ENCODE measurements at places on chromosomes 1 and 21.

GRCh38 chr1:246434335-246434734 lies 72.7 kb downstream of the SMYD3 start:
- DNase-seq = no peak

- DNase-seq = no peak
Measured at GRCh38 chr1:5513846-5514526, 478.2 kb downstream of the NPHP4 start.

DNA sequence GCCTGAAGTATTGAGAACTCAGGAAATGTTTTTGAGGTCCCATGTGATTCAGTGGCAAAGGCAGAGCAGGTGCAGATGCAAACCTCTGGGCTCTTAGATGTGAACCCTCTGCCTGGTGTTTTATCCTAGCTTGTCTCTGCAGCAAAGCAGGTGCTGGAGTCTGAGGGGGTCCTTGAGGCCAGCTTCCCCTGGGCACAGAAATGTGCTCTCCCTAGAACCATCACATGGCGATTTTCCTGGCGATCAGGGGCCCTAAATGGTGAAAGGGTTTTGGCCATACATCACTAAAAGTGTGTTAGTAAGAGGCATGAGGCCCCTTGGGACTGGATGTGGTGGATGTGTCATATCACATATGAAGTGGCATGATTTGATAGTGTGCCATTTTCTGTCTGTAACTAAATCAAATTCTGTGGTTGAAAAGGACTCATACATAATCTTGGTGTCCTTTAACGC lies 144.8 kb downstream of the ST6GALNAC3 start:
- peak; percentile 55 for DNase-seq

DNA sequence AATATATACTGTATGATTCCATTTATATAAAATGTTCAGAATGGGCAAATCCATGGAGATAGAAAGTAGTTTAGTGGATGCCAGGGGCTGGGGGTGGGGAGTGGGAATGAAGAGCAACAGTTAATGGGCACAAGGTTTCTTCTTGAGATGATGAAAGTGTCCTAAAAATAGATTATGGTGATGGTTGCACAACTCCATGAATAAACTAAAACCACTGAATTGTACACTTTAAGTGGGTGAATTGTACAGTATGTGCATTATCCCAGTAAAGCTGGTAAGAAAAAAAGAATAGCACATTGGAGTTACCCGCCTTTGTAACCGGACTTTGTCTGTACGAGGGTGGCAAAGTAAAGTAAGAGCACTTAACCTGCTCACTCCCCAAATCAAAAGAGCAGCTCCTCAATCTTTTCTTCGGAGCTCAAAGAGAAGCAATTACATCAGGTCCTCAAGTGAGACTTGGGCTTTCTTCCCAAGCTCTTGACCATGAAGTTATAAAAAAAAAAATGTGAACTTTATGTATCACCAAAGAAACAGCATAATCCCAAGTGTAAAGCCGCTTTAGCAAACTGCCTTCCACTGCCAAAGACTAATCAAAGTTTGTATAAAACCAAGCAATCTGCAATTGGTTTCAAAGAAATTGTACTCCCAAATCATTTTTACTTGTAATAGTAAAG lies 32.1 kb downstream of the ALDH9A1 start:
- DNase-seq = no peak

DNA sequence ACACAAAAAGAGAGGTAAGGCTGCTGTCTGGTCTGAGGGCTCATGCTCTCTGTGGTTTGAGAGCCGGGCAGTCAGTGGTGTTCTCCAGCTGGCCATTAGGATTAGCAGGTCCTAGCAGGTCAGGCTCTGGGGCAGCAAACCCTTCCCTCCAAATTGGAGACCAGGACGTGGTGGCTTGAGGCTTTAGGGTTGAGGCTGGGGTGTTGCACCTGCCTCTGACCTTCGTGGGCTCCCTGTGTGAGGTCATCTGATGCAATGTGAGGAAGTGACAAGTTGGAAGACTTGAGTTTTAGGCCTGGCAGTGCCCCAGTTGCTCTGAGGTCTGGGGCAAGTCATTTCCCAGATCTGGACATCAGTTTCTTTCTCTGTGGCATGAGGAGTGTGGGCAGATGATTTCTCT lies 24.4 kb downstream of the SZRD1 start:
- DNase-seq = no peak

- DNase-seq = no peak
Measured at GRCh38 chr1:168431882-168432281, 111.9 kb downstream of the XCL2 start.

DNA sequence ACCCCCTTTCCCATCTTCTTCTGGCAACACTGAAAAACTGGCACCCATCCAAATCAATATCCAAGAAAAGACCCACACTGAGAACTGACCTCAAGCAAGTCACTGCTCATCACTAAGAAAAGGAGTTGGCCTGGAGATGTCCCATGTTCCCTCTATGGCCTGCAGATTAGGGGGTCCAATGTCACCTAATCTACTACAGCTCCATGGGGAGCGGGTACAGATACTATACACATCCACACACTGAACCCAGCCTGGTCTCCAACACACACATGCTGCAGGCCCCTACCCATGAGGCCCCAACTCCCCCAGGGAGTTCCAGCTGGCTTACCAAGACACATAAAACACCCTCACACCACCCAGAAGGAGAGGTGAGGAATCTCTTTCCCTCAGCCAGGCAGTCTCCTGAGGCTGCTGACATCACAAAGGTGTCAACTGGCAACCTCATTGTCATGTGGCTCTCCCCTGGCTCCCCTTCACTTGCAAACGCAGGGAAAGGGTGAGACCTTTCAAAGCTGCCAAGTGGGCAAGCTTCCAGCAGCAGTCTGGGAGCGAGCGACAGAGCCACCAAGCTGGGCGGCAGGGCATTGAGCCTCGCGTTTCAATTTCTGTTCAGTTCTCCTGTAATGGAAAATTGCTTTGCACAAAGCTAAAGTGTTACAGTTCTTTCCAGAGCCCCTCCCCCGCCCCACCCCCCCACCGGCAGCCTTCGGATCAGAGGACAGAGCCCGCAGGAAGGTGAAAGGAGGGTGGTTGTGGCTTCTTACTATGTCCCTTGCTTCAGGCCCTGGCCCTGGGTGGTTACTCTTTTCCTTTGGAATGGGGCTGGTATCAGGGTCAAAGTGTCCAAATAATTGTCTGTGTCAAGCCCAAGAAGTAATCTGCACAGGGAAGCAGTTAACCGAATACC lies at the start of gene LRRC52:
TSS of gene LRRC52 (plus strand) at position 469 of the 907 bp plus-strand sequence. CDS start at position 766, 297 bp downstream.
- DNase-seq = no peak

DNA sequence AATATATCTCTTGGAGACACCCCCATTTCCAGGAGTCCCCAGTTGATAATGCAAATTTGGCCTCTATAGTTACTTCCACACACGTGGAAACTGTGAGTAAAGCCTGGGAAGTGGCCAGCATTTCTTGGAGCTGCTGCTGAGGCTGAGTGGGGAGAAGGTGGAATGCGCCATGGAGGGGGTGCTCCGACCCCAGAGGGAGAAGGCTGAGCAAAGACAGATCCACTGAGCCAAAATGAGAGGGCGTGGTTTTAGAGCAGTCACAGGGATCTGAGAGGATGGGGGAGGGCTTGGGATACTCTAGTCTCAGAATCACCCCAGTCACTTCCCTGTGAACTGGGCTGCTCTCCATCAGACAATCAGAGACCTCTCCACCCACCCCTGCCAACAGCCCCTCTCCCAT lies 38.7 kb downstream of the TRIM62 start:
- DNase-seq = no peak

GRCh38 chr1:15443281-15443680 lies 5.0 kb downstream of the CTRC start:
- DNase-seq = no peak

GRCh38 chr1:11848373-11848700 lies 754 bp upstream of the NPPA start:
- no peak for DNase-seq

DNA sequence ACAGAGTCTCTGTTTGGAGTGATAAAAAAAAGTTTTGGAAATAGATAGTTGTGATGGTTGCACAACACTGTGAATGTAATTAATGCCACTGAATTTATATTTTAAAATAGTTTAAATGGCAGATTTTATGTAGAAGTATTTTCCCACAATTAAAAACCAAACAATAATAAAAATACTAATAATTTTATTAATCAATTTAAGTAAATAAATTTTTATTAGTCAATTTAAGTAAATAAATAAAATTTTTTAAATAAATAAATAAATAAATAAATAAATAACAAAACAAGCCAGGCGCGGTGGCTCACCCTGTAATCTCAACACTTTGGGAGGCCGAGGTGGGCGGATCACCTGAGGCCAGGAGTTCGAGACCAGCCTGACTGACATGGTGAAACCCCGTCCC lies 4.9 kb upstream of the KDF1 start:
- no peak for DNase-seq

- DNase-seq = no peak
Measured at GRCh38 chr1:91647061-91647460, 146.4 kb downstream of the CDC7 start.

DNA sequence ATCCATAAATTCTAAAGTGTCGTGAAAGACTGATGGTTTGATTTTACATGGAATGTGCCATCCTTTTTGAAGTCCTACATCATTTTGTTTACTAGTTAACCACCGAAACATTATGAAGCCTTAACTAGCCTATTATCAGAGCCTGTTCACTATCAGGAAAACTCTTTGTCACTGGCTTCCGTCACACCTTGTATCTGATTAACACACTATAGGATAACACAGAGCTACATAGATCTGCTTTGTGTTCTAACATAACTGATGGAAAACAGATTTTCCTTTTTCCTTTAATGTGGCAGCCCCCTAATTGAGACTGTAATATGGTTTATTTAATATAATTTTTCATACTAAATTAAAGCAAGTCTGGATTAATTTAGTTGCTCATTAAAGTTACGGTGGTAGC lies 74.5 kb upstream of the SCYL3 start:
- no peak for DNase-seq

- DNase-seq = no peak
Measured at GRCh38 chr1:69994241-69994640, 211.1 kb downstream of the LRRC40 start.

DNA sequence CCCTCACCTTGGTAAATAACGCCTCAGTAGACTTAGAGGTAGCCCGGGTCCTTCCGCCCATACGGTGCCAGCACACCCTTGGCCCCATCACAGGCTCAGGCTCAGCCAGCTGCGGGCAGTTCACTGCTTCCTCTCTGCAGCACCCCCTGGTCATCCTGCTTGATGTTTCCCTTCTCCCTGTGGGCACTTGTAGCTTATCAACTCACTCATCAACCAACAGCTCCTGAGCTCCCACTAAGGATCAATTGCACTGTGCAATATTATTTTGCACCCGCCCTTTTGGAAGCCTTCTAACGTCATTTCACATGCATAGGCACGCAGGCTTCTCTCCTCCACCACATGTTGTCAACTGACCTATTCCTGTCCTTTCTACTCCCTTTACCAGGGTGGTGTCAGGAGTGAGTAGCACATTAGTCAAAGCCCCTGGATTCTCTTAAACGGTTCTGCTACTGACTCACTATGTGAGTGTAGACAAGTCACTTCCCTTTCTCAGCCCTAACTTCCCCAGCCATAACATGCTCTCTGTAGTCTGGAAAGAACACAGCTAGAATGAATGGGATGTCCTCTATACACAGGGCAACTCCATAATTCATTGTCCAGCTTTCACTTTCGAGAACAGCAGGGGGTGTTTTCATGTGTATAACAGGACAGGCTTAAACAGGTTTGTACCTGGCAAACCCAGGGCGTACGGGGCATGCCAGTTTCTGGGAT lies 47.1 kb upstream of the IRF2BP2 start:
- peak; percentile 22 for DNase-seq

GRCh38 chr1:75861831-75862230 lies 65.1 kb downstream of the MSH4 start:
- DNase-seq = no peak

DNA sequence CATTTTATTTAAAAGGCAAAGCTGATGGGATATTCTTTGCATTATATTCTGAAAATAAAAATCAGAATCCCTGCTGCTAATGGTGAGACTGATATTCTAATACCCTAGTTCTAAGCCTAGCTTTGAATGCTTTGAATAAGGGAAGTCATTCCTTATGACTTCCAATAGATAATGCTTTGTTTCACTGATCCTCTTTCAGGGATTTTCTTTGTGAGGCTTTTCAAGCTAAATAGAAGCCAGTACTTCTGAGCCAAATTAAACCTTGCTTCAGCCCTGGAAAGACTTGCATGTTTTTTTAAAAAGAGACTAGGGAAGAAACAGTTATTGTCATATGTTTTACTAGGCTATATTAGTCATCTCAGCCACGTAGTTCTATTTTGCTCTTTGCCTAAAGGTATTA lies 68.5 kb upstream of the CACYBP start:
- DNase-seq = no peak

GRCh38 chr1:73907051-73907450 lies 290.9 kb downstream of the LRRIQ3 start:
- no peak for DNase-seq

GRCh38 chr1:30172299-30172694 lies 551.1 kb downstream of the MATN1 start:
- DNase-seq = no peak

GRCh38 chr1:219566951-219567947 lies 45.7 kb downstream of the ZC3H11B start:
- DNase-seq = no peak

- DNase-seq = peak; percentile 30
Measured at GRCh38 chr1:28208818-28209441, 23.9 kb downstream of the DNAJC8 start.

DNA sequence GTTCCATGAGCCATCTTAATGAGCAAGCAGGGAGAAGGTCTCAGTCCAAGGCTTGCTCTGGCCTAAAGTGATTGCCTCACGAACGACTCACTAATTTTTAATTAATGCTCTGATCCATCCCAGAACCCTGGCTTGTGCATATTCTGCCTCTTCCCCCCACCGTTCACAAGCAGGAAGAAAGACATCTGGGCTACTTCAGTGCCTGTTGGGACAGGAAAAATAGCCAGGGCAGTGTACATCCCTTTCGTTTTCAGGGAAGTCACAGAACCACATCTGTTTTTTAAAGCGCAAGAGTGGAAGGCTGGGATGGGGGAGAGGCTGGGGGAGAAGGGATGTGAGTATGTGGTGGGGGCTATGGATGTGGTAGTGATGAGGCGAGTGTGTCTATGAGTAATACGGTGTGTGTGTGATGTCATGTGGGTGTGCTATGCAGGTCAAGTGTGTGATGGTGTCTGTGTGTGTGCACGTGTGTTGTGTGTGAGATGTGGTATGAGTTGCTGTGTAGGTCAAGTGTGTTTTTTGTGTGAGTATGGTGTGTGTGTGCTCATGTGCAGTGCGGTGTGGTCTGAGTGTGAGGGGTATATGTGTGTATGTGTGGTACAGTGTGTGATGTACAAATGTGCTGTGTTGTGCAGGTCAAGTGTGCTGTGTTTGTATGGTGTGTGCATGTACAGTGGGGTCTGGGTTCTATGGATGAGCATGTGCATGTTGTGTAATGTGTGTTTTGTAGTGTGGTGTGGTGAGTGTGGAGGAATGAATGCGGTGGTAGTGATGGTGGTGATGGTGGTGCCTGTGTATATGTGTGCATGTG lies 64.9 kb upstream of the SYT6 start:
- DNase-seq = no peak

GRCh38 chr1:76615253-76616035 lies 251.8 kb upstream of the ST6GALNAC5 start:
- no peak for DNase-seq

GRCh38 chr1:227735539-227736285 lies 477 bp downstream of the SNAP47 start:
- DNase-seq = no peak

GRCh38 chr21:20283836-20284235 lies 714.4 kb upstream of the NCAM2 start:
- DNase-seq = no peak

Measured in stimulated activated naive B cell treated with anti-CD40 and anti-IgM and Interleukin-4, amounts not matched to agents 10 μg/mL and 1 μg/mL and 100 μg/mL, for 72 hours (primary cell).